ENCODE measurements at places on chromosomes 3 and 15.

- peak; percentile 36 for DNase-seq
Measured at GRCh38 chr3:194869482-194870169, 183.9 kb downstream of the FAM43A start.

- no peak for DNase-seq
Measured at GRCh38 chr3:174907027-174907426, 47.9 kb downstream of the NAALADL2 start.

DNA sequence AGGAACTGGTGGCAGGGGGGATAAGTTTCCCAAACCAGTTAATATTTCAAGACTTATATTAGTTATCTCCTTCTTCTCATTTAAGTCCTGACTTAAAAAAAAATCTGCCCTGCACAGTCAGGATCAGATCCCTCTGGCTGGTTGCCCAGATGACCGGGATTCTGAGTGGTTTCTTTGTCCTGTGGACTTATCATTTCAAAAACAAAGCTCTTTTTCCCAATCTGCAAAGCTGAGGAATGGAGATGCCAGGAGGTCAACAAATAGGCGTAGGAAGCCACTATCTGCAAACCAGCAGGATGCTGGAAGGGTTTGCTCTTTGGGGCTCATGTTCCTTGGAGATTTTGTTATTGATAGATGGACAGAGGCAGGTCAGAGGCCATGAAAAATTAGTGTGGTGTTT, 5.8 kb downstream of the C3orf20 start:
- DNase-seq, result no peak

GRCh38 chr3:101868534-101869464, 19.5 kb downstream of the NFKBIZ start:
- peak; percentile 93 for DNase-seq

GRCh38 chr3:81580355-81580754, 181.1 kb downstream of the GBE1 start:
- no peak for DNase-seq

DNA sequence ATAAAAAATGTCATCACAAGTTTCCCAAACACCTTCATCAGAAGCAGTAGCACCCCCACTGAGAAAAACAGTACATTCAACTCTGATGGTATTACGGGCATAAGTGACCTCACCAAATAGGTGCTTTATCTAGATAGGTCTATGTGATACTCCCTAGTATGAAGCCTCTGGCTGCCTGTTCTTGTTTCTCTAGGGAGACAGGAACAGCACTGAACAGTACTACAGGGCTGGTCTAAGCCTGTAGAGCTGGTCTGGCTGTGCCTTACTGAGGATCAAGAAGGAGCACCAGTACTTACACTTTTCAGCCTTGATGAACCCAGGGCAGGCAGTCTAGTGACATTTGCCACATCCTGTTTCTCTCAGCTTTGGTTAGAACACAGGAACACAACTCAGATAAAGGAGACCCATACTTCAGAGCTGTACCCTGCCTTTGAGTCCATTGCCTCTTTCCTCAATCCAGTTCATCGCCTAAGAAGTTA, 35.9 kb downstream of the OXNAD1 start:
- no peak for DNase-seq

- DNase-seq, result peak; percentile 46
Measured at GRCh38 chr3:32392536-32393302, 1.1 kb downstream of the CMTM7 start.

DNA sequence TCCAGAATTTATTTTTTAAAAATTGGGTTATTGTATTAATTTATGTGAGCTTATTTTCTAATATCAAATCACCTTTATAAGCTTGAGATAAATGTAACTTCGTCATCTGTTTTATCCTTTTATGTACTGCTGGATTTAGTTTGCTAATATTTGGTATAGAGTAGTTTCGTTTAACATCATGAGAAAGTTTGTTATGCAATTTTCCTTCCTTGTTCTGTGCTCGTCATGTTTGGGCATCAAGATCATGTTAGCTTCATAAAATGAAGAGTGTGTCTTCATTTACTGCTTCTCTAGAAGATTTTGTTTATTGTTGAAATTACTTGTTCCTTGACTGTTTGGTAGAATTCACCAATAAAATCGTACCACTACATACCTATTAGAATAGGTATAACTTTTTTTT, 262.1 kb upstream of the SATB1 start:
- no peak for DNase-seq

- DNase-seq, result no peak
Measured at GRCh38 chr3:171940151-171940649, 97.1 kb downstream of the TMEM212 start.

DNA sequence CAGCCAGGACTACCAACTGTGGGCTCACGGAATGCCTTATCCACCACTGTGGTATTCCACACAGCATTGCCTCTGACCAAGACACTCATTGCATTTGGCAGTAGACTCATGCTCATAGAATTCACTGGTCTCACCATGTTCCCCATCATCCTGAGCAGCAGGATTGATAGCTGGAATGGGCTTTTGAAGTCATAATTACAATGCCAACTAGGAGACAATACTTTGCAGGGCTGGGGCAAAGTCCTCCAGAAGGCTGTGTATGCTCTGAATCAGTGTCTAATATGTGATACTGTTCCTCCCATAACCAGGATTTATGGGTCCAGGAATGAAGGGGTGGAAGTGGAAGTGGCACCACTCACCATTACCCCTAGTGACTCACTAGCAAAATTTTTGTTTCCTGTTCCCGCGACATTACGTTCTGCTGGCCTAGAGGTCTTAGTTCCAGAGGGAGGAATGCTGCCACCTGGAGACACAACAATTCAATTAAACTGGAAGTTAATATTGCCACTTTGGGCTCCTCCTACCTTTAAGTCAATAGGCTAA, 58.6 kb upstream of the CCDC80 start:
- peak; percentile 84 for DNase-seq

DNA sequence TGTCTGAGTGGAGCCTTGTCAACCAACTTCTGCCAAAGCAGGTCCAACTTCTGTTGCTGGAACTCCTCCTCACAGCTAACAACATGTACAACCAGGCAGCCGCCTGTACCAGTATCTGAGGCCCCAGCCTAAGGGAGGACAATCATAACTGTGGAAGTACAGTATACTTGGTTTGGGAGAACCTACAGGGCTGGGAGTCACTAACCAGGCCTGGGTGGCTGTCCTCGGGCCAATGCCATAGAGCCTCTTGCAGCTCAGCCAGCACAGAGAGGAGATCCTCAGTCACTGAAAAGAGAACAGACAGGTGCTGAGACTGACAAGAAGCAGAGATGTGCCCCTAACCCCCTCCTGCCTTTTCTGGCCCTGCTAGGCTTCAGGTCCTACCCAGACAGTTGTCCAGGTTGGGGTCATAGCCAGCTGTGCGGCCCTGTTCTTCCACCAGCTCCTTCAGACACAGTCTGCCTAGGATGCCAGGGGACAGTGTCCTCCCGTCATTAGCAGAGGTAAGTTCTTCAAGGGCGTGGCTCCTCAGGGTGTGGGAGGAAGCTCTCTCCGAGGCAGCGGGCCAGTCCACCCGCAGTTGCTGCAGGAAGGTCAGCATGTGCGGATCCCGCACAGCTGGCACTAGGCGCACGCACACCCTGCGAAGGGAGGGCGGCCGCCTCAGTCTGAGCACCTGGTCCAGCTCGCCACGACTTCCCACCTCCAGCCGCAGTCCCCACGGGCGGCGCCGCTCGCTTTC, 980 bp downstream of the DALRD3 start:
- no peak for DNase-seq

- DNase-seq, result peak; percentile 29
Measured at GRCh38 chr3:36944012-36944640, 728 bp downstream of the TRANK1 start.

- DNase-seq, result peak; percentile 97
Measured at GRCh38 chr3:121998030-121998580, 23.9 kb downstream of the ILDR1 start.

- DNase-seq, result peak; percentile 77
Measured at GRCh38 chr3:111917300-111917699, 58.2 kb downstream of the PHLDB2 start.

GRCh38 chr3:25823314-25823713, 33.4 kb downstream of the OXSM start:
- DNase-seq, result no peak

Data from renal cortical epithelial cell (primary cell).